AG04449 (cell line): ENCODE measurements at places on chromosomes 12 and 14.

GRCh38 chr14:60643463-60644314, 5.6 kb downstream of the SIX1 start:
- DNase-seq, result no peak

GRCh38 chr14:61475316-61475715, 153.9 kb downstream of the PRKCH start:
- no peak for DNase-seq

DNA sequence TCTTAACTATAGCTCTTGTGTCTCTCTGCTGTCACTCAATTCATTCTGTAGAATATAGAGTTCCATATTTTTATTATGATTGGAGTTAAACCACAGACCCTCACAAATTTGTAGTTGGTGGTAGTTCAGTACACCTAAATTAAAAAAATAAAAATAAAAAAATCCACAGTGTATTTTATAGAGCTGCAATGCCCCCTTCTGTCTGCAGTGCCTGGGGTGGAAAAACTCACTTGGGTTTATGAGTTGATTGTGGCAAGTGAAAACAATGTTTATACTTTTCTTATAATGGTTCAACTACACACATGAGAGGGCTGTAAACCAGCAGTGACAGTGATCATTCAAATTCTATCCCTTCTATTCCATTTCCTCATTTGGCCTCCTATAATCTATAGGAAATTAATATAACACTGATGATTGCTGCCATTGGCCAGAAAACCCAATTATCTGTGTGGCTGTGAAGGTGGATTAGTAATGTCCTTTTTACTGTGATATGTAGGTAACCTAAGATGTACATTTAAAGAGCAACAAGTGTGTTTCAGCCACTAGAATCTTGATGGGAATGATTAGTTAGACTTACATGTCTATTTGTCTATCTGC, 166.9 kb upstream of the LRIG3 start:
- no peak for DNase-seq

DNA sequence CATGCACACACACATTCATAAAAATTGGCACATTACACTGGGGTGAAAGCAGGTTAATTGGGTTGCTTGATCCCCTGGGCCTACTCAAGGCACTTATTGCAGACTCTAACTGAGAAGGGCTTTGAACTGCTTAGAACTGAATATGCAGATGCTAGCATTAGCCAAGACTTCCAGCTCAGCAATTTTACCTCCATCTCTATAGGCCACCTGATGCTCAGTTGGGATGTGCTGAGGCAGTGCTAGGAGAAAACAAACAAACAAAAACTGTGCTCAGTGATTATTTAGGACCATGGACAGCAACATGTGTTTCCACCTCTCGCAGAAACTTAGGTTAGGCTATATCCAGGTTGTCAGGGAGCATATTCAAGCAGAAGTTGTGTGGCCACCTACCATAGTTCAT, 124.8 kb upstream of the WSCD2 start:
- DNase-seq, result no peak

DNA sequence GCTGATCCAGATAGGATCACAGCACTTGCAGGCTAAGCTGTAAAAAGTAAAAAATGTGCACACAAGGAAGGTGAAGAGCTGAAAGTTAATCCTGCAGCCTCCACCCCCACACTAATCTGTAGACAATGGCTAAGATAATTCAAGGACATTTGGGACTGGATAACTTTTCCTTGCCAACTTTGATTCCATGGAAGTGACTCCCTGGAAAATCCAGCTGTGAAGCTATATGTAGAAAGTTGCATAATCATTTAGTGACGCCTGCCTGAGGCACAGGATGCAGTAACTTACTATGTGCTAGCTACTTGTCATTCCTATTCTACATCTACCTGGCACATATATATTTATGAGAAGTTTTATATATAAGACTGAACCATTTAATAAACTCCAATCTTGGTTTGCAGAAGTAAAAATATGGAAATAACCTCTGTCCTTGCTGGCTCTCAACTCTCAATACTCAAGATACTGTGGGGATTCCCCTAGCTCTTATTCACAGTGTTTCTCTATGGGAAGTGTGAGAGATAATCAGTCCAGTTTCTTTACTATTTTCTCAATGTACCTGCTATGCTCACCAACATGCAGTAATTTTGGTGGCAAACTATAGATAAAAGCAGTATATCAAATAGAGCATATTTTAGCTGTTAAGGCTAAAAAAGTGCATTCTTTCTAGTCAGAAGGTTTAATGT, 14.8 kb downstream of the LDHB start:
- no peak for DNase-seq

DNA sequence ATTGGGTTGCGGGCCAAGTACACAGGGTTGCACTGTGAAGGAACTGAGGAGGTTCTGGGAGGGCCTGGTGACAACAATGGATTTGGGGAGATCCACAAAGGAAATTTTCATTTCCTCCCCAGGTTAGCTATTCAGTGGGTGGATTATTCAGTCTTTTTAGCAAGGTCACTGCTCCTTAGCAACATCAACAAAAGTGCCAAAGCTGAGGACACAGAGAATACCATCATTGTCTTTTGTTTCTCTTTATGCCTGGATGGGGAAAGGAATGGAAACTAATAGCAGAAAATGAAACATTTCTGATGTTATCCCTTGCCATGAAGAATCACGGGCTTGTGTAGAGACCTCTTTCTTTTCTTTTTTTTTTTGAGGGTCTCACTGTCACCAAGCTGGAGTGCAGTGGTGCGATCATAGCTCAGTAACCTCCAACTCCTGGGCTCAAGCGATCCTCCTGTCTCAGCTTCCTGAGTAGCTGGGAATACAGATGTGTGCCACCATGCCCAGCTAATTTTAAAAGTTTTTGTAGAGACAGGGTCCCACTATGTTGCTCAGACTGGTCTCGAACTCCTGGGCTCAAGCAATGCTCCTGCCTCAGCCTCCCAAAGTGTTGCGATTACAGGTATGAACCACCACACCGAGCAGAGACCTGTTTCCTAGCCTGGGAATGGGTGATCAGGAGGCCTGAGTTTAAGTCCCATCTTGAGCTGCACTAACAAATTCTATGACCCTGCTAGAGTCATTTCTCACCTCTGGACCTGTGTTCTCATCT, 6.5 kb downstream of the PPP1R3E start:
- DNase-seq, result no peak

DNA sequence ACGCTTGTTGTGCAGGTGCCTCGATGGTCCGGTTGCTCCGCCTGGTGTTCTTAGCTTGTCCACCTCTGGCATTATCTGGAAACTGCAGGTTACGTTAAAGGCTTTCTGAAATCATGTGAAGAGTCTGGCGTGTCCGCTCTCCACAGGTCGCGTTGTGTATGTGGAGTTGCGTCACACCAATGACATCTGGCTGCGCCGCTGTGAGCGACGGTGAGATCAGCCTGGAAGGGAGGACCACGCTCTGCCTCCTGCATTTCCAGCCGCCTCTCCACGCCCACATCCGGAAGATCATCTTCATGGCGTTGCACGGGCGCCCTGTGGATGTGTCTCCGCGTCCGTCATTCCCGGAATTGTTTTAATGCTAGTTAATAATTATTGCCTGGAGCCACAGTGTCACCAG, 50.6 kb upstream of the GALNT9 start:
- no peak for DNase-seq

- DNase-seq, result no peak
Observed at GRCh38 chr12:44759289-44759688, 116.8 kb downstream of the NELL2 start.

DNA sequence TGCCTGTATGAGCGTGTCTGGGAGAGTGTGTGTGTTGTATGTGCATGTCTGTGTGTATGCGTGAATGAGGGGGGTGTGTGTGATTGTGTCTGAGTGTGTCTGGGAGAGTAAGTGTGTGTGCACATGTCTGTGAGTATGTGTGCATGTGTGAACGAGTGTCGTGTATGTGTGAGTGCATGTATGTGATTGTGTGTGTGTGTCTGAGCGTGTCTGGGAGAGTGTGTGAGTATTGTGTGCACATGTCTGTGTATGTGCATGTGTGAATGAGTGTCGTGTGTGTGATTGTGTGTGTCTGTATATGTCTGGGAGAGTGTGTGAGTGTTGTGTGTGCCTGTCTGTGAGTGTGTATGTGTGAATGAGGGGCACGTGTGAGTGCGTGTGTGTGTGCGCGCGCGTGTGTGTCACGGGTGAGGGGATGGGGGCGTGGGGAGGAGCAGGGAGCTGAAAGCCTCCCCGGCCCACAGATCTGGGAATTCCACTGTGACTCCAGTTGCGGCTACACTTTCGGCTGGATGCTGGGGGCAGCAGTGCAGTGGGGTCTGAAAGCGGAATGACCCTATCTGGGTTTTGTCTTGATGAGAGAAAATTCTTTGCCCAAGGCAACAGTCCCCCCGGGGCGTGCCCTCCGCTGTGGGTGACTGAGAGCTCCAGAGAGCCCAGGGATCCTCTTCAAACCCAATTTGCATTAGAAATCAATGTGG, 138.1 kb upstream of the MED13L start:
- DNase-seq, result no peak

DNA sequence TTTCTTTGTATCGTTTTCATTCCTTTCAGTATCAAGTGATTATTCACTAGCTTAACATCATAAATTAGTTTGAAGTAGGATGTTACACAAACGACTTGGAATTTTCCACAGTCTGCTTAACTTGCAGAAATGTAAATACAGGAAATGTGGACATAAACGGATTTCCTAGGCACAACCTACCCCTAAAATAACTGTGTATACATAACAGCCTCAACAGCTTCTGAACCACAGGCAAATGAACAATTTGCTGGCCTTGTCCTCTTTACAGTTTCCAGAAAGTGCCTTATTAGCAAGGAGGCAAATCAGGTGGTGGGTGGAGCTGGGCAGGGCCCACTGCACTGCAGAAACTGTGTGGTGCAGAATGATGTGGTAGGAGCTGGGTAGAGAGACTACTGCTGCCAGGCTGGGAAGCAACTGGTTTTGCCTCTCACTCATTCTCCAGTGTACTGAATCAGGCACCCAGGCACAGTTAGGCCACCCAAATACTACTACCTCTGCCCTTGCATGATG, 14.1 kb downstream of the DRAM1 start:
- DNase-seq, result peak; percentile 82

DNA sequence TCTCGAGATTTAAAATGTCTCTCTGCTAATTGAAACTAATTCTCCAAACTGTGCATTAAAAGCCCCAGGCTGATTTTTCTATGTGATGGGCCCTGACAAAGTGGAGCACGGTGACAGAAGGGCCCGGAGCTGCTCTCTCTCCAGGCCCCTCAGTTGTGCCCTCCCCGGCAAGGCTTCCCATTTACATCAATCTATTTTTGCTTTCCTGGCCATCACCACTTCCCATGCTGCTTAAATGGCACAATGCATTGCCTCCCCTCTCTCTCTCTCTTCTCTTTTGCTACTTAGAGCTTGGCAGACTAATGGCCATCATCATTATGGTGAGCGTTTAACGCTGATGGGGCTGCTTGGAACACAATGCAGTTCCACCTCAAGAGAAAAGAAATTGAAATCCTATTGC, 270.7 kb upstream of the DIO3 start:
- no peak for DNase-seq

DNA sequence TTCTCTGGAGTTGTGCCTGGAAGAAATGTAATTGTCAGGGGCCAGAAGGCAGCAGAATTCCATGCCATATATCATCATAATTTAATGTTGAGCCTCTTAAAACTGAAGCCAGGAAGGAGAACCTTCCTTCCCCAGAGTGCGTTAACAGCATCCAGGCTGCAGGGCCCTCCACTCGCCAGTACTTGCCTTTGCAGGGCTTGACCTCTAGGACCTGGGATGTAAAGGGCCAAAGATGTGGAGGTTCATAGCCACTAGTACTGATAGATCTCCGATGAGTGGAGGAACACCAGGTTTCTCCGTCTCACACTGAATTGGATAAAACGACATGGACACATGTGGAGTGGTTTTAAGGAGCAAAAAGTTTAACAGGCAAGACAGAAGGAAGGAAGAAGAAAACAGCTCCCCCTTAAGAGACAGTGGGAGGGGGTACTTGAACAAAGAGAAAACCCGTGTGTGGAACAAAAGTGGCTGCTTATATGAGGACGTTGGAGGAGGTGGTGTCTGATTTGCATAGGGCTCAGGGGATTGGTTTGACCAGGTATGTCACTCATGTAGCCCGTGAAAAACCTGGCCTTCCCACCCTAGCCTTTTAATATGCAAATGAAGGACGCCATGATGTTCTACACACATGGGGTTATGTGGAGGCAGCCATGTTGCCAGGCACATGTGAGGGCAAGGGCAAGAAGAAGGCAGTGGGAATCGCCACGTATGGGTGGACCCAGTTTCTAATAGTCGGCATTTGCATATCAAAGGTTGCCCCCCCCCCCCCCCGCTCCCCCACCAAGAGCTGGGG, 38.8 kb upstream of the WSCD2 start:
- no peak for DNase-seq

DNA sequence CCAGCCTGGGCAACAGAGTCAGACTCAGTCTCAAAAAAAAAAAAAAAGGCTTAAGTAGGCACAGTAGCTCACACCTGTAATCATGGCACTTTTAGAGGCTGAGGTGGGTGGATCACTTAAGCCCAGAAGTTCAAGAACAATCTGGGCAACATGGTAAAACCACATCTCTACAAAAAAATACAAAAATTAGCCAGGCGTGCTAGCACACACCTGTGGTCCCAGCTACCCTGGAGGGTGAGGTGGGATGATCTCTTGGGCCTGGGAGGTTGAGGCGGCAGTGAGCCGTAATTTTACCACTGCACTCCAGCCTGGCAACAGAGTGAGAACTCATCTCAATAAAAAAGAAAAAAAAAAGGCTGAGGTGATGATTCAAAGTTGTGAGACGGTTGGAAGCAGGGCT, 9.1 kb upstream of the RESF1 start:
- no peak for DNase-seq

- no peak for DNase-seq
Observed at GRCh38 chr14:105366386-105367074, 31.8 kb upstream of the TEX22 start.
